Activated CD4-positive, alpha-beta T cell treated with anti-CD3 and anti-CD28 coated beads, Interleukin-2, amount 10 ng/mL, durations not matched to agents 7 days and 5 days (primary cell): ENCODE measurements at places on chromosomes 1 and 21. TPM values are rescaled to one million over a fixed set of nuclear protein-coding genes. Genes with fewer than 3 reads are reported as not detected.

DNA sequence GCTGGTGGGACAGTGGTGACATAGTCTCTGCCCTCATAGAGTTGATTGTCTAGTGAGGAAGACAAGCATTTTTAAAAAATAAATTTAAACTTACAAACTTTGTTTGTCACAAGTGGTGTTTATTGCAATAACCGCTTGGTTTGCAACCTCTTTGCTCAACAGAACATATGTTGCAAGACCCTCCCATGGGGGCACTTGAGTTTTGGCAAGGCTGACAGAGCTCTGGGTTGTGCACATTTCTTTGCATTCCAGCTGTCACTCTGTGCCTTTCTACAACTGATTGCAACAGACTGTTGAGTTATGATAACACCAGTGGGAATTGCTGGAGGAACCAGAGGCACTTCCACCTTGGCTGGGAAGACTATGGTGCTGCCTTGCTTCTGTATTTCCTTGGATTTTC, 58.4 kb downstream of the LAMC2 start:
- no peaks in the 10 kb centered on the region for H3K4me1 ChIP-seq
- H3K36me3 ChIP-seq = no peaks in the 10 kb centered on the region
- H3K27ac ChIP-seq = no peak overlapping the region
- DNase-seq = no peak
- no peak overlapping the region for H3K4me3 ChIP-seq

The TXNIP gene
- total RNA-seq = 262 TPM

DNA sequence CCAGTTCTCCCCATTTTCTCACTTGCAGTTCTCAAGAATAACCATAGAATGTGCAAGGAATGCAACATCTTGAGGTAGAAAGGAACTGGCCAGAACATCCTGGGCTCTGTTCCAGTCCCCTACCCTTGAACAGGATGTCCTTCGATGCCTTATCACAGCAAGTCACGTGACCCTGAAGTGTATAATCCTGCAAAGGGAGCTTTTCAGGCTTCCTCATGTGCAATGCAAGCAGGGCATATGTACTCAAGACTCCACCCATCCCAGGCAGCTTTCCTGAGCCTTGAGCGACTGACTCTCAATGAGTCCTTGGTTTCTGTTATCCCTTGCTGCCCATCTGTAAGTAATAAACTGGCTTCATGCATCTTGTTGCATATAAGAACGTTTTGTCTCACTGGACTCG, 311.0 kb downstream of the MRPL39 start:
- H3K27me3 ChIP-seq = peaks cover 3% of the 10 kb centered on the region
- DNase-seq = no peak
- H3K4me1 ChIP-seq = no peaks in the 10 kb centered on the region
- H3K36me3 ChIP-seq = no peaks in the 10 kb centered on the region
- no peak overlapping the region for H3K4me3 ChIP-seq
- no peak overlapping the region for H3K27ac ChIP-seq

GRCh38 chr1:72282271-72283021, at the start of gene NEGR1:
Gene NEGR1 (minus strand): TSS chr1:72282539.
- H3K27me3 ChIP-seq = peaks cover 36% of the 10 kb centered on the region
- peak within 1 kb of the TSS; percentile 61 for H3K4me3 ChIP-seq
- peaks cover 14% of the 10 kb centered on the region for H3K4me1 ChIP-seq
- peak; percentile 56 for DNase-seq
- peak within 1 kb of the TSS; percentile 36 for H3K27ac ChIP-seq
- no peaks in the 10 kb centered on the region for H3K36me3 ChIP-seq

DNA sequence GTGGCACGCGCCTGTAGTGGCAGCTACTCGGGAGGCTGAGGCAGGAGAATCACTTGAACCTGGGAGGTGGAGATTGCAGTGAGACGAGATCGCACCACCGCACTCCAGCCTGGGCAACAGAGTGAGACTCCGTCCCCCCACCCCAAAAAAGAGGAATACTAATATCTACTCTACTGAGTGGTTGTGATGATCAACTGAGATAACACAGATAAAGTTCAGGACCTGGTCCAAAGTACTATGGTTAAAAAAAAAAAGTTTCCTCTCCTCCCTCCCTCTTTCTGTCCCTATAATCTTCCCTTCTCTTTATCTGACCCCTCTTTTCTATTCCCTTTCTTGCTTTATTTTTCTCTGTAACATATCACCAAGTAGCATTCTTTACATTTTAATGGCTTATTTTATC, 4.0 kb upstream of the RORC start:
- peaks cover 75% of the 10 kb centered on the region for H3K4me1 ChIP-seq
- H3K36me3 ChIP-seq = peaks cover 2% of the 10 kb centered on the region
- peaks cover 4% of the 10 kb centered on the region for H3K27me3 ChIP-seq

The FAM177B gene
- 0.60 TPM for total RNA-seq

DNA sequence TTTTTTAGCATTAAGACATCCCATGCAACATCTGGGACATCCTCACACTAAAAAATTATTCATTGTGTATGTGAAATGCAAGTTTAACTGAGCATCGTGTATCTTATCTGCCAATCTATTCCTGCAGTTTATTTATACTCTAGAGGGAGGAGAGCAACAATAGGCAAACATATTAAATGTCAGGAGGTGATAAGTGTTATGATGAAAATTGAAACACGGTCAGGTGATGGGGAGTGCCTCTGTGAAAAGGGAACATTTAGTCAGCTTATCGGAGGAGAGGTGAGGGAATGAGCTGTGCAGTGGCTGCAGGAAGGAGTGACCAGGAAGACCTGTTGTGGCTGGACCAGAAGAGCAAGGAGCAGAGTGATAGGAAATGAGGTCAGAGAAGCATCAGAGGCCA, 775 bp upstream of the EFCAB14 start:
- DNase-seq = no peak
- H3K4me1 ChIP-seq = peaks cover 41% of the 10 kb centered on the region
- H3K4me3 ChIP-seq = peak overlapping the region; percentile 91
- H3K27ac ChIP-seq = peak overlapping the region; percentile 86

GRCh38 chr1:204408074-204408507, 3.5 kb downstream of the PPP1R15B start:
- peaks cover 31% of the 10 kb centered on the region for H3K4me1 ChIP-seq
- no peak for DNase-seq
- H3K27ac ChIP-seq = peak overlapping the region; percentile 66
- peaks cover 63% of the 10 kb centered on the region for H3K36me3 ChIP-seq

- no peak for DNase-seq
- H3K36me3 ChIP-seq = no peaks in the 10 kb centered on the region
- no peak overlapping the region for H3K4me3 ChIP-seq
- H3K27ac ChIP-seq = no peak overlapping the region
Measured at GRCh38 chr1:199862047-199862446, 165.5 kb upstream of the NR5A2 start.

- peaks cover 11% of the 10 kb centered on the region for H3K4me1 ChIP-seq
- no peak overlapping the region for H3K27ac ChIP-seq
- DNase-seq = no peak
- H3K27me3 ChIP-seq = no peaks in the 10 kb centered on the region
Measured at GRCh38 chr1:51288578-51288977, 41.8 kb downstream of the TTC39A start.

The MAP1LC3C gene
- not detected for total RNA-seq

- H3K4me3 ChIP-seq = no peak overlapping the region
- DNase-seq = no peak
- no peaks in the 10 kb centered on the region for H3K27me3 ChIP-seq
Measured at GRCh38 chr1:81733480-81733879, 67.3 kb upstream of the ADGRL2 start.

GRCh38 chr1:22790232-22791008, 79.8 kb downstream of the EPHB2 start:
- H3K4me3 ChIP-seq = no peak overlapping the region
- H3K4me1 ChIP-seq = no peaks in the 10 kb centered on the region
- no peak overlapping the region for H3K27ac ChIP-seq
- H3K36me3 ChIP-seq = no peaks in the 10 kb centered on the region
- H3K27me3 ChIP-seq = peaks cover 5% of the 10 kb centered on the region
- no peak for DNase-seq

DNA sequence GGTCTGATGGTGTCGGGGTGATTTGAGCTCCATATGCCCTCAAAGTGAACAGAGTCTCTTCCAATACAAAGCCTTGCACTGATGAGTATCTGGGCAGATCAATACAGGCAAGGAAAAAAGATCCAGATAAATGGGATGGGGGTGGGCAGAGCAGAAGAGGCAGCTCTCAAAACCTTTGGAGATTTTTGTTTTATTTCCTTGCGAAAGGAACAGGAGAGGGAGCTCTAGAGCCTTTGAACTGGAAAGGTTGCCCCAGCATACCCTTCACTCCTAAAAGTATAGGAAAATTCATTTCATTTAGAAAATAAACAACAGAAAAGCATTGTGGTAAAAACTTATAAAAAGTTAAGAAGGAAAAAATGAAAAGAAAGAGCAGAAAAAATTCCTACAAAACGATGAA, 31.4 kb upstream of the OLIG2 start:
- no peaks in the 10 kb centered on the region for H3K4me1 ChIP-seq
- no peak overlapping the region for H3K27ac ChIP-seq
- H3K36me3 ChIP-seq = no peaks in the 10 kb centered on the region
- peaks cover 43% of the 10 kb centered on the region for H3K27me3 ChIP-seq
- H3K4me3 ChIP-seq = no peak overlapping the region
- no peak for DNase-seq

- H3K4me3 ChIP-seq = no peak overlapping the region
- peaks cover 11% of the 10 kb centered on the region for H3K4me1 ChIP-seq
- DNase-seq = no peak
Measured at GRCh38 chr1:97853221-97853620, 67.6 kb downstream of the DPYD start.

DNA sequence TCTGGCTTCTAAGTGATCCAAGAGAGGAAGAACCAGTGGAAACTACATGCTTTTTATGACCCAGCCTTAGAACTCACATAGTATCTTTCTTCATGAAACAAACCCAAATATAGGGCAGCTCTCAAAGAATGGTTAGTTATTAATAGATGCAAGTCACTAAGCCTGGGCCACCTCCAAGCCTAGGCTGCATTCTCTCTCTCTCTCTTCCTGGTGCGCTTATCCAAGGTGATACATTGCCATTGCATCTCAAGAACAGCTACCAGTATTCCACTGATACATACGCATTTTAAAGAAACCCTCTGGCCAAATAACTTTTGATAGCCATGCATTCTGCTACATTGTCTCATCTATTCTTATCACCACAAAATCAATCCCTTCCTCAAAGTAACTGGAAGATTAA, 455.6 kb upstream of the ADGRL2 start:
- no peak overlapping the region for H3K27ac ChIP-seq
- no peaks in the 10 kb centered on the region for H3K36me3 ChIP-seq
- no peaks in the 10 kb centered on the region for H3K4me1 ChIP-seq
- H3K27me3 ChIP-seq = no peaks in the 10 kb centered on the region
- no peak overlapping the region for H3K4me3 ChIP-seq
- no peak for DNase-seq

The YRDC gene
- total RNA-seq = 13.8 TPM

DNA sequence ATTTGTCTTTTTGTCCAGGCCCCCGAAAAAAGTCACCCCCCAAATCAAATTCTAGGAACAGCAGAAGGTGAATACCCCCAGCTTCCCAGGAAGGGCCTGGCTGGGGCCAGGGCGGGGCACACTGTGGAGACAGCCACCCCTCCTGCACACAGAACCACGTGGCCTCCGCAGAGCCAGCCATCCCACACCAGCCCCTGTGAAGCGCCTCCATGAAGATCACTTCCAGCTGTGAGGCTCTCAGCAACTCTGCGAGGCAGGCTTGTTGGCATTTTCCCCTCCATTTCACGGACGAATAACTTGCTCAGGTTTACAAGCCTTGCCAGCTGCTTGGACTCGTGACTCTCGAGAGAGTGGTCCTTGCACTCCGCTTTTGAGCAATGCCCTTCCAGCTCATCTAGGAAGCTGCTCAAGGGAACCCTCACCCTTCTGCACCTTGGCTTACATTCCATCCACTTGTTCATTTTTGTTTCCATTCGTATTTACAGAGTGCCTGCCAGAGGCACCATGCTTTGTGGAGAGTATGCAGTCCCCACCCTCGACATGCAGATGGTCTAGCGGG, 48.2 kb downstream of the SYT6 start:
- H3K4me1 ChIP-seq = peaks cover 7% of the 10 kb centered on the region
- H3K4me3 ChIP-seq = no peak overlapping the region
- no peak for DNase-seq
- no peak overlapping the region for H3K27ac ChIP-seq
- H3K36me3 ChIP-seq = no peaks in the 10 kb centered on the region

- H3K27me3 ChIP-seq = peaks cover 3% of the 10 kb centered on the region
Measured at GRCh38 chr1:178931858-178932551, 61.1 kb upstream of the ANGPTL1 start.

The MPL gene
- total RNA-seq = not detected

DNA sequence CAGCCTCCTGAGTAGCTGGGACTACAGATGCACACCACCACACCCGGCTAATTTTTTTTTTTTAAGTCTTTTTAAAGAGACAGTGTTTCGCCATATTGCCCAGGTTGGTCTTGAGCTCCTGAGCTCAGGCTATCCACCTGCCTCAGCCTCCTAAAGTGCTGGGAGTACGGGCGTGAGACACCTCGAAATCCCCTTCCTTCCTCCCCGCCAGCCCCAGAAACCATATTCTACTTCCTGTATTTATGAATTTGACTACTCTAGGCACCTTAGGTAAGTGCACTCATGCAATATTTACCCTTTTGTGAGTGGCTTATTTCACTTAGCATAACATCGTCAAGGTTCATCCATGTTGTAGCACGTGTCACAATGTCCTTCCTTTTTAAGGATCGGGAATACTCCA, 6.9 kb upstream of the LRP8 start:
- H3K4me1 ChIP-seq = peaks cover 22% of the 10 kb centered on the region
- DNase-seq = peak; percentile 8
- peaks cover 15% of the 10 kb centered on the region for H3K36me3 ChIP-seq
- no peaks in the 10 kb centered on the region for H3K27me3 ChIP-seq
- H3K27ac ChIP-seq = peak overlapping the region; percentile 77

- H3K36me3 ChIP-seq = peaks cover 38% of the 10 kb centered on the region
- H3K4me1 ChIP-seq = peaks cover 67% of the 10 kb centered on the region
- DNase-seq = peak; percentile 53
- peak overlapping the region; percentile 99 for H3K27ac ChIP-seq
Measured at GRCh38 chr1:22053017-22053860, 730 bp downstream of the CDC42 start.

The DNAJC6 gene
- 1.9 TPM for total RNA-seq

DNA sequence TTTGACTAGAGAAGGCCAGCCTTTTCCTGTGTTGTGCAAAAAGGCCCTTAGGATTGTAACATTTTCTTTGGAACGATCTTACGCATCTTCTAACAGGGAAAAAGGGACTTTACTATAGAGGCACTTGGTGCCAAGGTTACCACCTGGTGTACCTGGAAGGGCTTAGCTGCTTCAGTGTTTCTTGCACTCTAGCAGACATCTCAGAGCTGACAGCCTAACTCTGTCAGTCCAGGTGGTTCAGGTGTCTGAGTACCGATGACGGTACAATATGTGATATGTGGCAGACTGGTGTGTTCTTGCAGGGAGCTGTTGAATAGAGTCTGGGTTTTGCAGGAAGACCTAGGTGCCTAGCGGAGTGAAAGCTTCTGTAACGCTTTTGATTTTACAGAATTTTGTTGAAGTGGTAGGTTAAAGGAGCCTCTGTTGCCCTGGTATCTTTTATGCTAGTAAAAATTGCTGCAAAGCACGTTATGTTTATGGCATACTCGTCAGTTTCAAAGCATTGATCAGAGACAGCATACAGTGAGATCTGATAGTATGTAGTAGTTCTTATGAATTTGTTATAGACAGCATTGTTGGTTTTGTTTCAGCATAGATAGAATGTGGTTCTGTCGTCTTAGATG, 1.4 kb downstream of the MAGI3 start:
- peaks cover 23% of the 10 kb centered on the region for H3K27me3 ChIP-seq
- peak overlapping the region; percentile 87 for H3K27ac ChIP-seq
- peaks cover 2% of the 10 kb centered on the region for H3K36me3 ChIP-seq
- peak overlapping the region; percentile 82 for H3K4me3 ChIP-seq
